ENCODE measurements at places on chromosomes 12 and 14.
A peak's percentile ranks its signal among the peaks of the same experiment; 100 is the strongest.

GRCh38 chr14:92041203-92041602 is 1.3 kb upstream of the TRIP11 start:
- DNase-seq, result no peak

GRCh38 chr14:77542421-77543239 is 44.0 kb upstream of the ISM2 start:
- DNase-seq, result no peak

DNA sequence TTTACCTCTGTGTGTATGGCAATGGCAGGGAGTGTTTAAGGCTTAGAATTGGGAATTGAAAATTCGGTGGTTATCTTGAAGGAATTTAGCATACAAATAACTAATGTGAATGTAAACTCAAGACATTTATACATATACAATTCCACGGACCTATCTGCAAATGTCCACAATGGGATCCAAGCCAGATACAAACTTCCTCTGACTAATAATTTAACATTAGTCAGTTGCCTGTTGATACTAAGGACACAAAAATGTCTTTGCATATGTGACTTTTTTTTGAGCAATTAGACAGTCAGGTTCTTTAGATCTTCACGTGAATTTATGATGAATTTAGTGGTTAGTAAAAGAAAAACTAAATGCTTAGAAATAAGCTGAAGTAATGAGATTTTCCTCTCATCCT is 40.5 kb downstream of the ESR2 start:
- DNase-seq, result no peak

- DNase-seq, result no peak
Measured at GRCh38 chr14:28661171-28661772, 105.3 kb upstream of the FOXG1 start.

DNA sequence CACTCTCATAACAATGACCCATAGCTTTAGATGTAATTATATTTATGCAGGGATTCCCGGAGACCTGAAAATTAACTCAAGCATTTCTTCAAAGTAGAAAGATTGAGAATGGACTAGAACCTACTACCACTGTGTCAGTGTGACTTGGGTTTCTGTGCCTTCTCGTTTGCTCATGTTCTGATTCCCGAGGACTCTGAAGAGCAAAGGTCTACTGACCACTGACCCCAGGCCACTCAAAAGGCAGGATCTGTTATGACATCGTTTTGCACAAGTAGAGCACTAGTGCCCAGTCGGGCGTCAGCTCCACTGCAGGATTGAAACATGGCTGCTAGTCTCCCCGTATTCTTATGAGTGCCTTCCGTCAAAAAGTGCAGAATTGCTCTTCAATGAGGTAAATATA is 53.8 kb upstream of the DHRS4 start:
- DNase-seq, result no peak

GRCh38 chr14:30214461-30215090 is 286.9 kb upstream of the PRKD1 start:
- no peak for DNase-seq

- no peak for DNase-seq
Measured at GRCh38 chr14:39554576-39554975, 122.3 kb upstream of the FBXO33 start.

DNA sequence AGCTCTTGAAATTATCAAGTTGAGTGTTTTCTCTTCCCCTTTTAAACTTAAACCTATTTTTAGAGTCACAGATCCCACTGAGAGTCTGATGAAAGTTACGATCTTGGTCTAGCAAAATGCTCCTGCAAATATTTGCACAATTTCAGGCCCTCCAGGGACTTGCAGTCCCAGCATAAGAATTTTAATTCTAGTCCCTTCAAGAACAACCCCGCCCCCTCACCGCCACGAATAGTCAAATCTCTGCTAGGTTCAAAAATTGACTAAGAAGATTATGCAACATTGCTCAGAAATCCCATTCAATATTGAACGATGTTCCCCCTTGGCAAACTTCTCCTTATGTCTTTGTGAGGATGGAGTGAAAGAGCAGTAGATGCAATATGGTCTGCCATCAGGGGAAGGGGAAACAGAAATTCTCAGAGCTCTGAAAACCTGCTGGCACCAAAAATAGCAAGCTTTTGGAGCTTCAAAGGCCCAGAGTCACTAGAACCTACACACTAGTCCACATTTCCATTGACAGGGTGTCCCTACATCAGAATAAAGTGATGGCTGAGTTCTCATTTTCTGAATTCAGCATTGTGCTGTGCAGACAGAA is 127.5 kb upstream of the CCDC175 start:
- DNase-seq, result no peak

DNA sequence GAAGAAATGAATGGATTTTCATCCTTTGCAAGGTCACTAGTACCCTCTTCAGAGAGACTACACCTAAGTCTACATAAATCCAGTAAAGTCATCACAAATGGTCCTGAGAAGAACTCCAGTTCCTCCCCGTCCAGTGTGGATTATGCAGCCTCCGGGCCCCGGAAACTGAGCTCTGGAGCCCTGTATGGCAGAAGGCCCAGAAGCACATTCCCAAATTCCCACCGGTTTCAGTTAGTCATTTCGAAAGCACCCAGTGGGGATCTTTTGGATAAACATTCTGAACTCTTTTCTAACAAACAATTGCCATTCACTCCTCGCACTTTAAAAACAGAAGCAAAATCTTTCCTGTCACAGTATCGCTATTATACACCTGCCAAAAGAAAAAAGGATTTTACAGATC is 40.8 kb downstream of the SPATA7 start:
- no peak for DNase-seq

GRCh38 chr12:79098530-79098929 is 234.0 kb downstream of the SYT1 start:
- DNase-seq, result no peak

GRCh38 chr12:92740411-92740810 is 37.6 kb downstream of the PLEKHG7 start:
- no peak for DNase-seq

GRCh38 chr12:57896115-57896433 is 45.3 kb upstream of the ATP23 start:
- no peak for DNase-seq

GRCh38 chr12:64192644-64193444 is 29.3 kb downstream of the KICS2 start:
- DNase-seq, result no peak

- peak; percentile 34 for DNase-seq
Measured at GRCh38 chr12:11719678-11720099, 70.2 kb downstream of the ETV6 start.

GRCh38 chr12:110039085-110039807 is 9.1 kb downstream of the C12orf76 start:
- no peak for DNase-seq

DNA sequence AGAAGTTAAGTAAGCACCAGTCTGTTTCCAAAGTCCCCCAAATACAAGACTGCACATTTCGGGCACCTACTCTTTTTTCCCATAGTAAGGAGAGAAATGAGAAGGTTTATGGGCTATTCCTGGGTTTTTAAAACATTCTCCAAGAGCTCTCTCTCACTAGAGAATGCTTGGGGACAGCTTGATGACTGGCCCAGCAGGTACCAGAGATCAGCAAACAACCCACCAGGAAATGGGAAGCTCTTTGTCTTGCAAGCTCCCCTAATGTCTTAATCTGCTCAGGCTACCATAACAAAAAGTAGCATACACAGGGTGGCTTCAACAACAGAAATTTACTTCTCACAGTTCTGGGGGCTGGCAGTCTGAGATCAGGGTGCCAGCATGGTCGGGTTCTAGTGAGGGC is 41.8 kb upstream of the CRY1 start:
- DNase-seq, result no peak

DNA sequence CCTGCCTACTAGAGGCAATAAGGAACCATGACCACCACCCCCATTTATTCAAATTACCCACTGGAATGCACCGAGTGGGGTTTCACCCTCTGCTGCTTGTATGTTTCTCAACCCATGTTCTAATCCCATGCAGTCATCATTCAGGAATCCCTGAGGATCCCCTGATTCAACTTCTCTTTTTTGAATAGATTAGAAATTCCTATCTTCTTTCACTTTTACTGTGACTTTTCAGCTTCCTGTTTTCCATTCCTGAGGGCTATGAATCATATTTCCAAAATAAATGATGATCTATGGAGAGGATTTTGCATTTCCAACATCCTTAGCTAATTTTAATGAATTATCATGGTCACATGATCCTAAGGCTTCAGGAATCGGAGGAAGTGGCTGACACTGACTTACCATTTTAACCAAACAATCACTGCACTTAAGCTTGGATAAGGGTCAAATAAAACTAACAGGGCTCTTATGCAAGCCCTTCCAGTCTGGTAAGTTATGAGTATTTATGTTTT is 19.4 kb upstream of the P2RX4 start:
- peak; percentile 40 for DNase-seq

DNA sequence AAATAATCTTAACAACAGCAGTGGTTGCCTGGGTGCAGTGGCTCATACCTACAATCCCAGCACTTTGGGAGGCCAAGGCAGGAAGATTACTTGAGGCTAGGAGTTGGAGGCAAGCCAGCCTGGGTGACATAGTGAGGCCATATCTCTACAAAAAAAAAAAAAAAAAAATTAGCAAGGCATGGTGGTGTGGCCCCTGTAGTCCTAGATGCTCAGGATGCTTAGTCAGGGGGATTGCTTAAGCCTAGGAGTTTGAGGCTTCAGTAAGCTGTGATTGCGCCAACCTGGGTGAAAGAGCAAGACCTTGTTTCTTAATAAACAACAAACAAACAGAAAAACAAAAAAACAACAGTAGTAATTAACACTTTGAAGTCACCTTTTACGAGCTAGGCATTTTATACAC is 642 bp upstream of the ACSM4 start:
- DNase-seq, result no peak

GRCh38 chr12:103494734-103495468 is 867 bp downstream of the C12orf42 start:
- DNase-seq, result no peak

GRCh38 chr12:79411791-79412190 is 279.0 kb downstream of the PAWR start:
- DNase-seq, result no peak

DNA sequence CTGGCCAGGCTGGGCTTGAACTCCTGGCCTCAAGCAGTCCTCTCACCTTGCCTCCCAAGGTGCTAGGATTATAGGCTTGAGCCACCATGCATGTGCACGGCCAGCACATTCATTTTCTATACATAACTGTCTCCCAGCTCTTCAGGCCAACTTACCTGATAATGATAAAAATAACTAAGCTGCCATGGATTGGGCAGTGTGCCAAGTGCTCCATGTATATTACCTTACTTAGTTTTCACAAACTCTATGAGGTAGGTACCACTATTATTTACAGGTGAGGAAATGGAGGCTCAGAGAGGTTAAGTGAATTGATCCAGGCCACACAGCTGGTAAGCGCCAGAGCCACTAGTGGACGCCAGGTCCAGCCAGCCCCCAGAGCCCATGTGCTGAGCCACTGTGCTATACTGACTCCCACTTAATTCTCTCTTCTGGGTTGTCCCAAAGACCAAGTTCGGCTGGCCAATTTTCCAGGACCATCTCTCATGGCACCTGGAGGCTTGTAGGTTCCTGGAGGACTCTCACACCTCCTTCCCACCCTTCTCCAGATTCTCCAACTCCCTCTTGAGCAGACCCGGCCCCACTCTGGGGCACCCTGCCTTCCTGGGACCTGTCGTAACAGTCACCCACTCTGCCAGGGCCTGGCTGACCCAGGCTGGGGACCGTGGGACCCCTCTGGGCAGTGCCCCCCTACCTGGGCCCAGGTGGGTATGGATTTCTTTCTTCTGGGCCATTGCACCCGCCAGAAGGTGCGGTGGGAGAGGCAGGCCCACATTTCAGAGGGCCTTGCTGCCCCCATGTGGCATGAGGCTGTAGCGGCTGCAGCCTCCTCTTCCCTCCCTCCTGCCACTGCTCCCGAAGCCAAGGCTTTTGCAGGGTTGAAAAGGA is 30.2 kb upstream of the CIPC start:
- no peak for DNase-seq

DNA sequence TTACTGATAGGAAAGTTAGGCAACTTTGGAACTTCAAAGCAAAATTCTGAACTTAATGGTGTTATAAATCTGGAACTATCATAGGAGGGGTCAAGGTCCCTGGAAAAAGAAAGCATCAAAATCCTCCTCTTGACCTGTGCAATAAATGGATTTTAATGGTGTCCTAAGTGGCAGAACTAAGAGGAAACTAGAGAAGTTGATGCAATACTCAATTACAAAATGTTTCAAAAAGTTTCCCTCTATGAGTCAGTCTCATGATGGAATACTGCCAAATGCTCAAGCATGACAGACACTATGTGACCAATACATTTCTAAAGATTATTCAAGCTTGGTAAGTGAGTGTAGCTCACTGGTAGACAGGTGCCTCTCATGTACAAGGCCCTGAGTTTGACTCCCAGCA is 47.7 kb upstream of the ERGIC2 start:
- DNase-seq, result peak; percentile 86

DNA sequence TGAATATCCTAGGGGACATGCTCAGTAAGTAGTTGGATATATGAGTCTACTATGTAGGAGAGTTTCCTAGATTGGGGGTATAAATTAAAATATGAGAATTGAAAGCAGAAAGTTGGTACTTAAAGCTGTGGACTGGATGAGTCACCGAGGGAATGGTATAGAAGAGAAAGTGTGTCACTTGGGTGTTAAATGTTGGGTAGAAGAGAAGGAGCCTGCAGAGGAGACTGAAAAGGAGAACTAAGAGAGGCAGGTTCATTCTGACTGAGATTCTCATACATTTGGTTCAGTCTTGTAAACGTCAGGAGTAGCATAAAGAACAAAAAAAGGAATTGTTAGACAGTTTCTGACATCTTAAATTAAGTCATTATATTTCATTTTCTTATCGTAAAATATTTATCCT is 19.9 kb downstream of the LRRC9 start:
- DNase-seq, result no peak

DNA sequence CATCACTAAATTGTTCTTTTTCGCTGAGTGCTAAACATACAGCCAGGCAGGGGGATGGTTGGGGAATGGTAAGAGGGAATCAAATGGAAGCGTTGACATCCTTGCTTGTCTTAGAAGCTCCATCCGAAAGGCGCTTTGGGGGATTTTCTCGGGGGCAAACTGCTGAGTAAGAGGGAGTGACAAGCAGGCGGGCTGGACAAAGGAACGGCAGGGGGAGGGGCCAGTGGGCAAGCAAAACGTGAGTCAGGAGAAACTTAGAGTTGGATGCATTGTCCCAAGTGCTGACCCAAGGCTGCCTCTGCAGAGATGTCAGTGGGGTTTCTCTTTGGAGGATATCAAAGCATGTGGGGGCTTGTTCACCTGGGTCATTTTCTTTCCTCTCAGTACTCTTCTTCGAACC is 480.5 kb downstream of the VRK1 start:
- DNase-seq, result no peak

- no peak for DNase-seq
Measured at GRCh38 chr14:72603639-72604038, 290.3 kb downstream of the DPF3 start.

DNA sequence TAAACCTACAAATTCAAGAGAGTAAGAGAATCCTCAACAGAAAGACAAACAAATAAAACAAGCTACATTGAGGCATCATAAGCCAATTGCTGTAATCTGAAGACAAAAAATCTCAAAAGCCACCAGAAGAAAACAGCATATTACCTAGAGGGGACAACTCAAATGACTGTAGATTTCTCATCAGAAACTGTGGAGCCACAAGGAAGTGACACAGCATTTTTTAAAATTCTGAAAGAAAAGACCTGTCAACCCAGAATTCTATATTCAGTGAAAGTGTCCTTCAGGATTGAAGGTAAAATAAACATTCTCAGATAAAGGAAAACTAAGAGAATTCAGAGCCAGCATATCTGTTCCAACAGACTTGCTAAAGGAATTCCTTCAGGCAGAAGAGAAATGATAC is 147.8 kb upstream of the DHRS4 start:
- no peak for DNase-seq

- DNase-seq, result no peak
Measured at GRCh38 chr12:531951-532585, 72.3 kb downstream of the B4GALNT3 start.

- DNase-seq, result no peak
Measured at GRCh38 chr12:44875417-44875953, 630 bp downstream of the NELL2 start.

Measured in SIG-M5 (cell line).